H9 (cell line): ENCODE measurements at places on chromosomes 2 and 18. TPM values are rescaled to one million over a fixed set of nuclear protein-coding genes. Genes with fewer than 3 reads are reported as not detected.

IL36G gene
- total RNA-seq: not detected in 2 replicates

UGT1A4 gene
- not detected in 2 replicates for total RNA-seq

MTIF2 gene
- total RNA-seq: 35.6 and 36.4 TPM in 2 replicates

SESTD1 gene
- total RNA-seq: 43.6 and 44.4 TPM in 2 replicates

SERPINB4 gene
- total RNA-seq: 4.1 and 4.3 TPM in 2 replicates

CNNM3 gene
- 22.8 and 25.0 TPM in 2 replicates for total RNA-seq

PRLH gene
- not detected in 2 replicates for total RNA-seq

CHST9 gene
- 3.0 and 3.5 TPM in 2 replicates for total RNA-seq

PAX8 gene
- not detected in 2 replicates for total RNA-seq

ABCA12 gene
- total RNA-seq: 0.02 TPM in 1 of 2 replicates, not detected in the other

AQP4 gene
- 0.31 and 0.42 TPM in 2 replicates for total RNA-seq

SH2D6 gene
- total RNA-seq: 0.61 TPM in 2 replicates

LDLRAD4 gene
- total RNA-seq: 1.8 and 3.9 TPM in 2 replicates

MBD1 gene
- 57.2 and 58.1 TPM in 2 replicates for total RNA-seq

DNA sequence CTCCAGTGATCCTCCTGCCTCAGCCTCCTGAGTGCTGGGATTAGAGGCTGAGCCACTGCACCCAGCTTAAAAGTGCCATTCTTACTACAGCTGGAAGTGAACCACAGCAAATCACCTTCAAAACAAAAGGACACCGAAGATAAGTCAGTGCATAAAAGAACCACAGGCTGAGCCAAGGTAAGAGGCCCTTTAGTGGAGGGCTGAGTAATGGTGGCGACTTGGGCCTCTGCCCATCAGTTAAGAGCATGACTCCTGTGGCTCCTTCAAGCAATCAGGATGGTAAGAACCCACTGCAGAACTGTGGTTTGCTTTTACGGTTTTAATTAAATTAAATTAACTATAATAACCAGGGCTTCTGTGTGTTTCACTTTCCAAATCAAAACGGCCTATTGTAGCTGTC is 75.1 kb downstream of the CTAGE1 start:
- no peaks in the 10 kb centered on the region for H3K4me1 ChIP-seq
- peaks cover 16% of the 10 kb centered on the region; the same call in 1 of the 2 replicates for H3K27me3 ChIP-seq
- no peak overlapping the region for H3K27ac ChIP-seq
- no peaks in the 10 kb centered on the region for H3K36me3 ChIP-seq

- no peak overlapping the region for H3K4me3 ChIP-seq
- no peaks in the 10 kb centered on the region for H3K27me3 ChIP-seq
- H3K36me3 ChIP-seq: no peaks in the 10 kb centered on the region
- no peak for DNase-seq
Measured at GRCh38 chr2:205892251-205892655, 193.7 kb downstream of the INO80D start.

DNA sequence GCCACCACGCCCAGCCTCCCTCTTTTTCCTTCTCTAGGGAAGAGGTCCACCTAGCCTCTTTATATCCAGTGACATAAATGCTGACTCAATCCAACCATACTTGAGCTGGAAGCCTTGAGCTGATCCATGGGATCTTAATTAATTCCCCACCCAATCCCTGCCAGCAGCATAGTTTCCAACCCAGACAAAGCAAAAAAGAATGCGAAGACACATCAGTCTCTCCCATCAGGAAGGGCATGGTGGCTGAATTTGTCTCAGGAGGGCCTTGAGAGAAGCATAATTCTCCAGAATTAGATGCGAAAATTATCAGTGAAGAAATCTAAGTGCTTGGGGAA is 22.5 kb downstream of the CASP10 start:
- no peaks in the 10 kb centered on the region for H3K4me1 ChIP-seq
- H3K36me3 ChIP-seq: no peaks in the 10 kb centered on the region

DNA sequence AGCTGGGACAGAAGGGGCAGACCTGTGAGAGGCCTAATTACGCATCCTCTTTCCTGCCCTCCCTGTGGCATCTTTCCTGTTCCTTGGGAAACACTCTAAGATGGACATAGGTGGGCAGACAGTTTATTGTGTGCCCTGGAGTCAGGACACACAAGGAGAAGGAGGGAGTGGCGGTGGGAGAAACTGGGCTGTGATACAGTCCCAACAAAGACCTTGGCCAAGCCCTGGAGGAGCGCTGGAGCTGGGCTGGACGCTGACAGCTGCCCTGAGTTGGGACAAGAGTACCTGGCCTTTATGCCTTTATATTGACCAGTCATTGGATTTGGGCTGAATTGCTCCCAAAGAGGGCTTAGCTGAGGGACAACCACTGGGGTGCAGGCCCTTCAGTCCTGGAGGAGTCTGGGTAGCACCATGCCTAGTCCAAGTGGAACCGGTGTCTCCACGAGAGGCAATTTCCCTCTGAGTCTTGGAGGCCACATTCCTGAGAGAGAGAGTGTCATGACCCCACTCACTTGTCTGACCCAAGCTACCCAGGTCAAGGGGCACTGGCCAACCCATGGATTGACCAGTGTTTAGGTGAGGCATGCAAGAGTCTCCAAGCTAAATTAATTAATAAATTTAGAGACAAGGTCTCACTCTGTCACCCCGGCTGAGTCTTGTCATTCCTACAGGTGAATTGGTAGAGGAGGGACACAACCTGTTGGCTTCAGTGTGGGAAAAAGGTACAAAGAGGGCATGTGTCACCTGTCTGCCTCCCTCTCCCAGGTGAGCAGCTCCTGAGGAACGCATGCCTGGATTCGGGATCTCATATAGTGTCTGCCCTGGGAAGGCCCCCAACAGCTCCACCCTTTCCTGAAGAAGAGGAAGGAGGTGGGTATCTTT is 107.1 kb upstream of the ST3GAL5 start:
- H3K4me1 ChIP-seq: no peaks in the 10 kb centered on the region
- DNase-seq: peak; percentile 17
- H3K4me3 ChIP-seq: no peak overlapping the region
- H3K27me3 ChIP-seq: no peaks in the 10 kb centered on the region

DNA sequence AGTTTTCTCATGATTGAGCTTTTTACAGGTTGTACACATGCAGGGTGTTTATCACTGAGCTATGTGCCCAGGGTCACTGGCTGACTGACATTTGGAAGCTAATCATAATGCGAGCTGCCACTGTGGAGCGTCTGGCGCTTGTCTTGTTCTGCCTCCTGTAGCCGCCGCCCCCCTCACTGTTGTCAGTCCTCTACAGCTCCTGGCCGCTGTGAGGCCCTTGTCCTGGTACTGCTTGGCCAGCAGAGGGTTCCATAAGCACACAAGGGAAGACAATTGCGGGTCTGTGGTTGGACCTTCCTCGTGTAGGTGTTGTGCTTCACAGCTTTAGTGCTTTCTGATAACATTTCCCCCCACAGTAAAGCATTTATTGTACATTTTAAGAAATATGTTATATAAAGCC is 105.6 kb upstream of the LDLRAD4 start:
- peak; percentile 88 for DNase-seq
- H3K27me3 ChIP-seq: no peaks in the 10 kb centered on the region
- H3K27ac ChIP-seq: no peak overlapping the region
- H3K4me1 ChIP-seq: no peaks in the 10 kb centered on the region
- no peak overlapping the region for H3K4me3 ChIP-seq

GRCh38 chr2:28408764-28409599 is 16.3 kb downstream of the FOSL2 start:
- peaks cover 22% of the 10 kb centered on the region for H3K36me3 ChIP-seq
- no peak overlapping the region for H3K4me3 ChIP-seq
- no peak overlapping the region for H3K27ac ChIP-seq
- no peaks in the 10 kb centered on the region for H3K27me3 ChIP-seq
- peaks cover under 1% of the 10 kb centered on the region; the same call in 1 of the 2 replicates for H3K4me1 ChIP-seq
- no peak for DNase-seq

GRCh38 chr2:237627441-237628246 is at the start of gene LRRFIP1:
LRRFIP1 (plus strand) TSS chr2:237627587; CDS start chr2:237627645, 58 bp downstream.
- peaks cover 4% of the 10 kb centered on the region; the same call in 1 of the 2 replicates for H3K4me1 ChIP-seq
- peak; percentile 40 for DNase-seq

- H3K4me3 ChIP-seq: no peak overlapping the region
- H3K27me3 ChIP-seq: no peaks in the 10 kb centered on the region
- no peak overlapping the region for H3K27ac ChIP-seq
- no peaks in the 10 kb centered on the region for H3K36me3 ChIP-seq
Measured at GRCh38 chr2:129482626-129483025, 496.8 kb upstream of the RAB6C start.

GRCh38 chr2:27723372-27724144 is 48.0 kb upstream of the MRPL33 start:
- H3K4me3 ChIP-seq: no peak overlapping the region
- no peak overlapping the region for H3K27ac ChIP-seq
- no peaks in the 10 kb centered on the region for H3K36me3 ChIP-seq
- H3K27me3 ChIP-seq: no peaks in the 10 kb centered on the region
- peak; percentile 76 for DNase-seq

DNA sequence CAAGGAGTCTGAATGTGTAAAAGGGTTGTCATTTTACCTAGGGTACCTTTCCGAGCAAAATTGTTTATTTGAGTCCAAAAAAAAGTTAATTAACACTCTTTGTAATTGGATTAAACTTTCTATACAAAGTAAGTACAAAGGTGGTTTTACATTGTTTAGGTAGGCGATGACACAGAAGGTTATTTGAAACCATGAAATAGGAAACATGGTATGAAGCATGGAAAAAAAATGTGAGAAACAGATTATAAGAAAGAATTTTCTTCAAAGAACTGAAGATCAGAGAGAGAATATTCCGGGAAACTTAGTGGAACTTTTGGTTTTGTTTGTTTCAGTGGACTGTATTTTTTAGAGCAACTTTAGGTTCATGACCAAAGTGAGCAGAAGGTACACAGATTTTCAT is 32.7 kb downstream of the CARF start:
- no peaks in the 10 kb centered on the region for H3K4me1 ChIP-seq
- no peak for DNase-seq
- no peaks in the 10 kb centered on the region for H3K27me3 ChIP-seq
- H3K4me3 ChIP-seq: no peak overlapping the region
- H3K36me3 ChIP-seq: peaks cover 23% of the 10 kb centered on the region; the same call in 2 of the 3 replicates

DNA sequence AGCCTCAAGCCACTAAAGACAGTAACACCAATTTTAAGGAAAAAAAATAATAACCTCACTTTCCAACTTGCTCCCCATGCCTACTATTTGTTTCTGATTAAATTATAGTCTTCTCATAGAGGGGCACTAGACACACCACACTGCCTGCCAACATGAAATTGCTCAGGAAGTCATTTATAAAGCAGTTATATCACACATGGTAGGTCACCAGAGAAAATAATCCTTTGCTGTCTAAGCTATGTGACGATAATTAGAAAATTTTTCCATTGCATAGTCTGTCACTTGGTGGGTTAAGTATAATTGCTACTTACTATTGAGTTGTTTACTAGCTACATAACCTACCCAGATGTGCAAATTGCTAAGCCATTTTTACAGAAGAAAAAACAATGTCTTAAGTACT is 85.2 kb downstream of the INO80D start:
- H3K27ac ChIP-seq: no peak overlapping the region
- H3K36me3 ChIP-seq: peaks cover 20% of the 10 kb centered on the region; the same call in 2 of the 3 replicates
- no peaks in the 10 kb centered on the region for H3K27me3 ChIP-seq
- no peaks in the 10 kb centered on the region for H3K4me1 ChIP-seq

DNA sequence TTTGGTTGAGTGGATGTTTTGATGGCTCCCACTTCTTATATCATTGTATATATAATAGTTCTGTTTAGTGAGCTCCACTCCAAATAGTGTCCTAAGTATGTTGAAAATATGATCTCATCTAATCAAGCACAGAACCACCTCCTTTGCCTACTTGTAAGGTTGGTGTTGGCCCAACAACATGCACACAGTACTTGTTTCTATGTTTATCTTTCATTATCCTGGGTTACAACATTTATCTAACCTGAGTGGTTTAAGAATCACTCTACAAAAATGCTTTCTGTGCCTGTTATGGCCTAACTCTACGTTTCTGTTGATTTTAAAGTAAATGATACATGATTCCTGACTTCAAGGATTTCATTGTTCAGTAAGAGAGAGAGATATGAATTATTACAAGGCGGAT is 281.9 kb downstream of the FIGN start:
- no peaks in the 10 kb centered on the region for H3K36me3 ChIP-seq
- H3K27me3 ChIP-seq: no peaks in the 10 kb centered on the region

DNA sequence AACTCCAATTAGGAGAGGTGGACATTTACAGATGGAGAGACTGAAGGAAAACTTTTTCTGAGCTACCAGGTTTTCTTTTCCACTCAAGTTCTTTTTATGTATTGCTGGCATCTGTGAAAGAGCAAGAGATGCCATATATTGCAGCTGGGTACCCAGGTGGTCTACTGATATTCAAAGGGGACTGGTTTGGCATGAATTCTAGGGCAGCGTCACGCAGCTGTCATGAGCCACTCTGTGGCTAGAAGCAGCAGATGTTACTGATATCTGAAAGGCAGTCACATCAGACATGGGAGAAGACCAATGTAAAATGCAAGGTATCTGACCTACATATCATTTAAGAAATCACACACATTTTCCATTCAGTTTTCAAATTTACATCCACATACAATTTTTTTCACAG is 408.8 kb downstream of the GALNT13 start:
- peaks cover 9% of the 10 kb centered on the region for H3K36me3 ChIP-seq
- no peak overlapping the region for H3K27ac ChIP-seq
- H3K4me3 ChIP-seq: no peak overlapping the region
- no peaks in the 10 kb centered on the region for H3K4me1 ChIP-seq
- H3K27me3 ChIP-seq: no peaks in the 10 kb centered on the region

DNA sequence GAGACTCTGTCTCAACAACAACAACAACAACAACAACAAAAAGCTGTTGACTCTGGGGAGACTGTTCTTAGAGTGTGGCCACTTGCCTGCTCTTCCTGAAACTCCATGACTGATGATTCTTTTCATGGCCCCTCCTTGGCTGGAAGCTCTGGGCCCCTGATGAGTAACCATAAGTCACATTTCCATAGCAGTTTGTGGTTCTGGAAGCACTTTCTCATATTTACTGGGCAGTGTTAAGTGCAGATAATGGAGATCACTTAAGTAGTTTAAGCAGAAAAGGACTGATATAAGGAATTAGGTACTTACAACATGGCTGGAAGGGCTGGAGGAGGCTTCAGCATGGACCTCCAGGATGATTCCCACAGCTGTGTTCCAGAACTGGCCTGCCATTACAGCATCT is 147.3 kb upstream of the DLX2 start:
- no peak overlapping the region for H3K27ac ChIP-seq
- H3K27me3 ChIP-seq: no peaks in the 10 kb centered on the region
- H3K36me3 ChIP-seq: no peaks in the 10 kb centered on the region
- no peak overlapping the region for H3K4me3 ChIP-seq

GRCh38 chr18:13175754-13176210 is 42.8 kb upstream of the LDLRAD4 start:
- no peak for DNase-seq
- H3K27ac ChIP-seq: no peak overlapping the region
- no peak overlapping the region for H3K4me3 ChIP-seq
- no peaks in the 10 kb centered on the region for H3K36me3 ChIP-seq
- 0 out of 2 replicates have a peak, but pooled peaks cover 3% of the 10 kb centered on the region for H3K4me1 ChIP-seq

GRCh38 chr2:113156278-113157117 is 17.3 kb upstream of the PSD4 start:
- H3K36me3 ChIP-seq: no peaks in the 10 kb centered on the region
- H3K4me1 ChIP-seq: no peaks in the 10 kb centered on the region
- H3K27me3 ChIP-seq: peaks cover 5% of the 10 kb centered on the region; the same call in 1 of the 2 replicates
- peak; percentile 64 for DNase-seq

- no peak overlapping the region; the same call in 2 of the 3 replicates for H3K4me3 ChIP-seq
- DNase-seq: peak; percentile 91
- H3K4me1 ChIP-seq: no peaks in the 10 kb centered on the region; the same call in 1 of the 2 replicates
- no peaks in the 10 kb centered on the region for H3K36me3 ChIP-seq
- H3K27ac ChIP-seq: no peak overlapping the region
Measured at GRCh38 chr18:47772374-47773248, 157.8 kb downstream of the SMAD2 start.
